ENCODE measurements at places on chromosomes 3 and 15. TPM values are rescaled to one million over a fixed set of nuclear protein-coding genes. Genes with fewer than 3 reads are reported as not detected.

The RBP2 gene
- not detected for total RNA-seq

The SLC12A1 gene
- total RNA-seq, result not detected

The GPR160 gene
- 1.2 TPM for total RNA-seq

GRCh38 chr15:65638681-65639089 is 16.9 kb downstream of the SLC24A1 start:
- no peak for DNase-seq

The UBE2E2 gene
- total RNA-seq, result 122 TPM

DNA sequence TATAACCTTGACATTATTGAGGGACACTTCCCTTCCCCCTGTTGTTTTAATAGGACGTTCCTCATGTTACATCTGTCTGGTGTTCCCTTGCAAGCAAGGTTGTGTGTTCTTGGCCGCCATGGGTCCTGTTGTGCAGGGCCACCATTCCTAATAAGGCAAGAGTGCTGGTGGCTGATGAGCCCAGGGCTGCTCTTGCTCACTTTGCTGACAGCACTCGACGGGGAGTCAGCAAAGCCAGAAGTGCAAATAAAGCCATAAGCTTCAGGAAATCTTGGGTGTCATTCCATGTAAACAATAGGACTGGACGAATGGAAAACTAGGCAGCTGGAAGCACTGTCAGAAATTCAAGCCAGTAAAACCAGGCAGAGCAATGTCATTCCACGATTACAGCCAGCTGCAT is 75.8 kb downstream of the SQOR start:
- no peak for DNase-seq

DNA sequence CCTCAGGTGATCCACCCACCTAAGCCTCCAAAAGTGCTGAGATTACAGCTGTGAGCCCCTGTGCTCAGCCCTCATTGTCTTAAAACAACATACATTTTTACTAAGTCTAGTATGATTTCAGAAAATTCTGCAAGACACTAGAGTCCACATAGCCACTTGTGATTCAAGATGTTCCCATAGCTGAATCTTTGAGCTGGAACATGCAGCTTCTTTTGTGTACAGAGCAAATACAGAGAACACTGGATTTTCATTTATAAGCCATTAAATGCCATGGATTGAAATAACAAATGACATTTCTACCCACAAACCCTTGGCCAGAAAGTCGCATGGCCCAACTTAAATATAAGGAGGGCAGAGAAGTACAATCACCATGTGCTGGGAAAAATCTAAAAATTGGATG is 1489.2 kb upstream of the GBE1 start:
- no peak for DNase-seq

The ZNF662 gene
- total RNA-seq, result 4.0 TPM

DNA sequence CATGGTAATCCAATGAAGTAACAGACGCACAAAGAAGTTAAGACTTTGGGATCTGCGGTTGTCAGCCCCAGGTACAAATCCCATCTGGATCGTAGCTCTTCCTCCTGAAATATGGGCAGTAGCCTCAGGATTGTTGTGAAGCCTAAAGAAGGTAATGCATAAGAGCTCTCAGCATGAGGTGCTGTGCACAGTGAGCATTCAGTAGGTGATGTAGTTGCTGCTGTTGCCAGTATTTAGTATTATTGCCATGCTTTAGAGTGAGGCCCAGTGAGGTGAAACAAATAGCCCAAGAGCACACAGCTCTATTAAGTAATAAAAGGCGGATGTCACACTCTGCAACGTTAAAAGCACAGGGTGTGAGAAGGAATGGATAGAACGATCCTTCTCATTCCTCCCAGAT is 225.7 kb downstream of the GABRG3 start:
- no peak for DNase-seq

The CCR5 gene
- 0.39 TPM for total RNA-seq

DNA sequence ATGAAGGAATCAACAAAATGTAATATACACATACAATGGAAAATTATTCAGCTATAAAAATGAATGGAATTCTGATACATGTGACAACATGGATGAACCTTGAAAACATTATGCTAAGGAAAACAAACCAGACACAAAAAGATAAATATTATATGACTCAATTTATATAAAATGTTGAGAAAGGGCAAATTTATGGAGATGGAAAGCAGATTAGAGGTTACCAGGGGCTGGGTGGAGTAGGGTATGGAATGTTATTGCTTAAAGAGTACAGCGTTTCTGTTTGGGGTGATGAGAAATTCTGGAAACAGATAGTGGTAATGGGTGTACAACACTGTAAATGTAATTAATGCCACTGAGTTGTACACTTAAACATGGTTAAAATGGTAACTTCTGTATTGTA is 50.9 kb downstream of the EMC4 start:
- no peak for DNase-seq

- no peak for DNase-seq
These were observed 39.3 kb downstream of the PLD1 start for GRCh38 chr3:171770689-171771620.

DNA sequence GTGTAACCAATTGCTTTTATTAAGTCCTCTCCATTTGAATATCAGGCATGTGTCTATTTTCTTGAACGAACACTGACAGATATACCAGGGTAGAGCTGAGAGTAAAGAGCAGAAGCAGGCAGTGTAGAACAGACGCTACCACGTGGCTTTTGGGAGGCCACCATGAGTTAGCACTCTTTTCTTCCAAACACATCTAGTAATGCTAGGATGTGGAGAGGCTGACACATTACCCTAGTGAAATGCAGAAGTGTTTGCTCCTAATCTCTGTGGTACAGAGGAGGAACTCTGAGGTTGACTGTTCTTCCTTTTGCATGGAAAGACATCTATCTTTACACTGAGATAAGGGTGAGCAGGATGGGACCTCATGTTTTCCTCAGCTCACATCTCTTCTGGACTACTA is 216.3 kb downstream of the SATB1 start:
- no peak for DNase-seq

GRCh38 chr3:10883478-10884234 is 67.6 kb downstream of the SLC6A11 start:
- DNase-seq, result no peak

DNA sequence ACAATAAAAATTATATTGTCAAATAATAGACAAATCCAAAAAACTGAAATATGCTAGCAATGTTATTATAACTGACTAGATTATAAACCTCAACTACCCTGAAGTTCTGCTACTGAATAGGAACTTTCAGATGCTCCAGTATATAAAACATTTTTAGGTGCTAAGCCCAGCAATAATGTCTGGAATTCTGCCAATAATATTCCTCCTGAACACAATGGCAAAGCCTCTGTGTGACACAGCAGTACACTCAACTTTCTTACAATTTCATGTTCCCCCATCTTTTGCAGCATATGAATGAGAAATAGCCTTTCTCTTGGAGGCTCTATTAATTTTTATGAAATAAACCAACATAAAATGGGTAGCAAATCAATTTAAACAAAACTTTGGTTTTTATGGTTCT is 29.5 kb downstream of the ATOSA start:
- DNase-seq, result no peak

DNA sequence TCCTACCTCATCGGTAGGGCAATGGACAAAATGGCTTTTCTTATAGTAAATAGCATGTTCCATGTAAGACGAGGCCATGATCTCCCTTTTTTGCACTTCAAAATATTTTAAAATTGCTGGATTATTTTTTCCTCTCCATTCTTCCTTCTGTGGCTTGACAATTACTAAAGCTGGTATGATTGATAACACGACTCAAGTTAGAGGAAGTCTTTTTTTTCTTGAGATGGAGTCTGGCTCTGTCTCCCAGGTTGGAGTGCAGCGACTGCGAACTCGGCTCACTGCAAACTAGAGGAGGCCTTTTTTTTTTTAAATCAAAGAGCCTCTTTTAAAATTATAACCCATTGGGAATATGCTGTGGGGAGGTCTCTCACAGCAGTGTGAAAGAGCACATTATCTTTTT is 124.5 kb upstream of the TBL1XR1 start:
- DNase-seq, result no peak

GRCh38 chr15:39059917-39060316 is 495.3 kb upstream of the RASGRP1 start:
- no peak for DNase-seq

- no peak for DNase-seq
These were observed 23.3 kb upstream of the BUB1B start for GRCh38 chr15:40137303-40138200.

GRCh38 chr3:17707813-17708543 is 34.5 kb downstream of the TBC1D5 start:
- no peak for DNase-seq

- no peak for DNase-seq
These were observed 66.9 kb upstream of the THBS1 start for GRCh38 chr15:39513936-39514335.

The COL6A6 gene
- 0.17 TPM for total RNA-seq

The GOLGA8M gene
- not detected for total RNA-seq

The UBA7 gene
- 40.0 TPM for total RNA-seq

GRCh38 chr3:108953210-108953609 is 469 bp downstream of the GUCA1C start:
- DNase-seq, result no peak

DNA sequence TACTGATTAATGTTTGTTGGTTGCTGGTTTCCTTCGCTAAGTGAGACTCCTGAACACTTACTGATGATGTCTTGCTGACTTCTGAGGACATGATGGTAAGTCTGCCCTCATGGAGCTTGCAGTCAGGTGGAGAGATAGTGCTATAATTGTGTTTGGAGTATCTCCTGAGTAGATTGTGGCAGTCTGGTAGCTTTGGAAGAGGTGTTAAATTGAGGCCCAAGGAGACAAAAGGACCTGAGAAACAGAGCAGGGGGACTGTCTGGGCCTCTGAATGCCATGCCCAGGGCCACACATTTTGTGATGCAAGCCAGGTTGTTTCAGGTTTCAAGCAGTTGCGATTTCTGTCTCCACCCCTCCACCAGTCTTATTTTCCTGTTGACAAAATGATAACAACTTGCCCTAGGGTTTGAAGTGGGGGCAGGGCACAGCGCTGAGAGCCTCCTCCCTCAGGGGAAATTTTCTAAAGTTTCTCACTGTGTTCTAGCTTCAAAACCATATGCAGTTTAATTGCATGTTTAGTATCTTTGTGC is 16.7 kb downstream of the SMAD3 start:
- no peak for DNase-seq

DNA sequence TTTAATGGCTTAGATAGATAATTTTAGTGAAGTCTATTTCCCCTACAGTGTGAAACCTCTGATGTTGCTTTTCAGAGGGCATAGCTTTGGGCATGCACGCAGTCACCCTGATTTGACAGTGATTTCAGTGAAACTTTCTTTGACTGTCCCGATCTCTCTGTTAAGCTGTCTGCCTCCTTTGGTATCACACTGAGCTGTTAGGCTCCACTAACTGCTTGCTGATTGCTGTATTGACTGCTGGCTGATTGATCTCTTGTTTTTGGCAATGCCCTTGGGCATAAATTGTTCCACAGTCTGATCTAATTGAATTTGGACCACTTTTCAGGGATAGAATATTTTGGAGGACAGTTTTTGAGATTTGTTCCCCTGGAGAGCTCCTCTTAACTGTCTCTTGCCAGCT is 68.5 kb upstream of the CCDC54 start:
- DNase-seq, result no peak

GRCh38 chr15:74252291-74252690 is 16.2 kb downstream of the CCDC33 start:
- no peak for DNase-seq

The ZPLD1 gene
- total RNA-seq, result 0.26 TPM

DNA sequence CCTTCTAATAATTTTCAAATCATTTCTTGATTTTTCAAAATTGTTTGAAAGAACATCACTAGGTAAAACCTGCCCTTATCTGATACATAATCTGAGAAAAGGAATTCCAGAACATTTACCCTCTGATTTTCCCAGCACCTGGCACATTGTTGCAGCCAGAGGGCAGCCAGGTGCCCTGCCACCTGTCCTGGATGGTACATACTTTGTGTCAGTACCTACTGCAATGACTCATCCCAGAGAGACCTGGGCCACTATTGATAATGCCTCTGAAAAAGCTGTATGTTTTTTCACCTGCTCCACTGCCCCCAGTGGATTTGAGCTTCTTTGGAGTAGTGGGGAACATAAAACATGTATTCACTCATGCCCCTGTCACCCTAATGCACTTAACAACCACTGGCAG is 648.9 kb upstream of the GBE1 start:
- DNase-seq, result no peak

GRCh38 chr3:64594134-64594533 is 93.7 kb downstream of the ADAMTS9 start:
- no peak for DNase-seq

DNA sequence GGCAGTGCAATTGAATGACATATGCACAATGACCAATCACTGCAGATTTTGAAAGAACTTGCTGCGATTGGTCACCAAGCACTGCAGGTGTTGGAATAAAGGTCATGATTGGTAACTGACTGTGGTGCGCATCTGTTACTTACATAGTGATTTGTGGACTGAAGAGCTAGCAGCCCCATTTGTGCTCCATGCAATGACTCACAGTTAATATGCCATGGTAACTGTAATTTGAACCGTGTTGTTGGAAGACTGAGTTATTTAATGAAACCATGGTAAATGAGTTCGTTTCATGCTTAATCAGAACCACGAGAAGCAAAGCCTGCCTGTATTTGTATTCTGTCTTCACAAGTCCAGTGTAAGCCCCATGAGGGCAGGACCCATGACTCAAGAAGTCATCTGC is 220.5 kb downstream of the TJP1 start:
- no peak for DNase-seq

- no peak for DNase-seq
These were observed 5.0 kb downstream of the NAA50 start for GRCh38 chr3:113741086-113741485.

The ANKDD1A gene
- 11.8 TPM for total RNA-seq

The SPATA12 gene
- total RNA-seq, result 0.13 TPM

The ZDHHC23 gene
- total RNA-seq, result 2.2 TPM

DNA sequence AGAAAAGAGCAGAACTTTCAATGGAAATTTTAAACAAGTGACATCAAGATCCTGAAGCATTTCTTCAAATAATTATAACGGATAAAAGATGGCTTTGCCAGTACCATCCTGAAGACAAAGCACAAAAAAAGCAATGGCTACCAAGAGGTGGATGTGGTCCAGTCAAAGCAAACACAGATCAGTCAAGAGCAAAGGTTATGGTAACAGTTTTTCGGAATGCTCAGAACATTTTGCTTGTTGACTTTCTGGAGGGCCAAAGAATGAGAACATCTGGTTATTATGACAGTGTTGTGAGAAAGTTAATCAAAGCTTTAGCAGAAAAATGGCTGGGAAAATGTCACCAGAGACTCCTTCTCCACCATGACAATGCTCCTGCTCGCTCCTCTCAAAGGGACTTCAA is 31.5 kb downstream of the FEM1B start:
- peak; percentile 39 for DNase-seq

Measured in esophagus muscularis mucosa (tissue), 4 donors.